ENCODE measurements at places on chromosomes 3 and 15.
A peak's percentile ranks its signal among the peaks of the same experiment; 100 is the strongest.

DNA sequence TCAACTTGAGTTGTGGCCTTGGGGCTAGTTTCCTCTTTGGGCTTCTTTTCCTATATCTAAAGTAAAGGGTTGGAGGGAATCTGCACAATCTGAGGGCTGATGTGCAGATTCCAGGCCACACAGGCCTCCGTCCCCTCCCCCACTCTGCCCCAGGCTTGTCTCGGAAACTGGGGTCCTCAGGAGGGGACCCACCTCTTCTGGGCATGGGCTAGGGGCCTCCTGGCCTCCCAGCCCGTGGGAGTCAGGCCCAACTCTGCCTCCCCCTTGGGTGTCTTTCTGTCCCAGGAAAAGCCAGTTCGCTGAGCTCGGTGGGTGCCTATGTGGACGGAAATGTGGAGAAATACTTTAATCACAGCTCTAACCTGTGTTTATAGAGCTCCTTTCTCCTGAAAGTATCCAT lies 4.8 kb downstream of the SMAD6 start:
- DNase-seq = no peak

DNA sequence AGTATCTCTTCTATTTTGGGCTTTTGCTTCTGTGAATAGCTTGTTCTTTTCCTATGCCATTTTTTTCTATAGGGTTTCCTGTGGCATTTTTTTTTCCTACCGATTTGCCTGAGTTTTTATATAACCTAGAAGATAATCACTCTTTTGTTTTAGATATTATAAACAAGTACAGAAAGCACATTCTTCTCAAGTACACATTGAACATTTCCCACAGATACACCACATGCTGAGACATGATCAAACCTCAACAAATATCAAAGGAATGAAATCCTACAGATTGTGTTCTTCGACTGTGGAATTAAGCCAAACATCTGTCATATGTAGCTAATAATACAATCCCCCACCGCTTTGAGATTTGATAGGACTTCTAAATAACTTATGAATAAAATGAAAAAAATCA lies 9.1 kb upstream of the FEM1B start:
- DNase-seq = no peak

DNA sequence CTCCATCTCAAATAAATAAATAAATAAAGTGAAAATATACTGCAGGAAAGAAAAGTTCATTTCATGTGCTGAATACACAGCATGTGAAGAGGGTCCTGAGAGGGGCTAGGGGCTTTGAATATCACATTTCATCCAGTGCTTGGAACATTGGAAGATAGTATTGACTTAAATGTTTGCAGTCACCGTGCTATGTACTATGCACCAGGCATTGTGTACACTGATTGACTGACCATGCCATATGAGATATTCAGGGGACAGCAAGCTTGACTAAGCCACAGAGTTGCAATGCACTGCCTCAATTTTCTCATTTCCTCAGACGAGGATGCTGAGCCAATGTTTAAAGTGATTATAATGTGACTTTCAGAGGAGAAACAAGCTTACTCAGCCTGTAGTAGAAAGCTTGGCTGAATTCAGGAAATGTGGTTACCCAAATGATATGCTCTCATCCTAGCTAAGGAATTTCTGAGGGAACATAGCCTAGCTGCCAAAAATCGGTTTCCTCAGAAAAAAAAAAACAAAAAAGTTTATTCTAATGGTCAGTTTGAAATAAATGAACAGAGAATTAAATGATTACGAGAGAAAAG lies 557.9 kb downstream of the FGF12 start:
- no peak for DNase-seq

GRCh38 chr3:37956723-37957538 lies 33.7 kb upstream of the VILL start:
- no peak for DNase-seq

- DNase-seq = no peak
Observed at GRCh38 chr3:124775877-124776276, 45.6 kb downstream of the UMPS start.

GRCh38 chr3:171000281-171000680 lies 26.2 kb downstream of the SLC2A2 start:
- DNase-seq = no peak

GRCh38 chr3:142224482-142225072 lies 808 bp downstream of the GK5 start:
- DNase-seq = no peak

DNA sequence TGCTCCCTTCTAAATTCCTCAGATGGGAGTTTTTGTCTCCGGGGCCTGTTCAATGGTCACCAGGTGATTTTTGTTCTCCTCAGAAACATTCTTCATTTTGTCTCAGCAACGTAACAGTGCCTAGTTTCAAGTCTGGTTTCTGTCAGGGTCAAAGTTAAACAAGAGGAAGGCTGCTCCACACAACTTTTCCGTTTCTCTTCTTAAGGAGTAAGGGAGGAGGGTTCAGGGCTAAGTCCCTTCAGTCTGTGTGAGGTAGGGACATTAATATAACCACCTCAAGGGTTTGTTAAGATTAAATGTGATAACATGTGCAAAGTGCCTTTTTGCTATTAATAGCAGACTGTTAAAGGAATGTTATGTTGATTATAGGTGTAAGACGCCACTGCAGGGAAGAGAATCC lies 41.8 kb downstream of the HOMER2 start:
- no peak for DNase-seq

- no peak for DNase-seq
Observed at GRCh38 chr3:10738688-10739372, 77.2 kb upstream of the SLC6A11 start.

GRCh38 chr15:41772720-41773331 lies 1.5 kb upstream of the MAPKBP1 start:
- DNase-seq = no peak

GRCh38 chr3:112126511-112126911 lies 6.5 kb downstream of the GCSAM start:
- no peak for DNase-seq

GRCh38 chr15:39657181-39657580 lies 76.3 kb downstream of the THBS1 start:
- DNase-seq = no peak

- no peak for DNase-seq
Observed at GRCh38 chr3:56055546-56055945, 412.7 kb downstream of the ERC2 start.

GRCh38 chr3:21562243-21562642 lies 188.8 kb downstream of the ZNF385D start:
- no peak for DNase-seq

GRCh38 chr15:34070003-34070402 lies 31.0 kb upstream of the AVEN start:
- no peak for DNase-seq

- DNase-seq = no peak
Observed at GRCh38 chr3:133996996-133997395, 32.7 kb downstream of the SLCO2A1 start.

- DNase-seq = peak; percentile 50
Observed at GRCh38 chr3:111720681-111721380, 125.7 kb upstream of the ZBED2 start.

GRCh38 chr15:63231706-63232105 lies 42.3 kb downstream of the RAB8B start:
- no peak for DNase-seq

DNA sequence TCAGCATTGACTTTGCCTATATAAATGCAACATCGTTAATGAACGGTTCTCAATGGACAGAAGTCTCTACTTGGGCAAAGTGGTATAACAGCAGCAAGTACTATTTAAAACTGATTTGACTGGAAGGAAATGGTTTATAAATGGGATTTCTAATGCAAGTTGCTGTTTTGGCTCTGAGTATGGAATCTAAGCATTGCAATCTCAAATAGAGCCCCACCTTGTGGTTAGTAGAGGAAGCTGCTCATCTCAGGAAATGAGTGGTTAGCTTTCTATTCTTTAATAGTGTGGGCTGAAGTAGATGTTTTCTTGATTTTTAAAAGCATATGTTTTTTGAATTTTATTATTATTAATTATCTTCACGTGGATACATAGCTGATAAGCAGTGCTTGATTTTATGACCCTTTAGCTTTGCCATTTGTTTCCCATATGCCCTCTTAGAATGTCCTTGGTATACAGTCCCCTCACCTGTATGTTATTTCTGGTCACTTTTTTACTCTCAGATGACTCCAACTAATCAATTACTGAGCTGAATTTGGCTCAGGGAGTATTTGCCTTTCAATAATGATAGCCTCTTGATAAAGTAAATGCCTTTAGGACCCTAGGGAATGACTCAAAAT lies 67.1 kb downstream of the OXSM start:
- DNase-seq = no peak

- no peak for DNase-seq
Observed at GRCh38 chr3:194952841-194953241, 267.2 kb downstream of the FAM43A start.

GRCh38 chr3:18097989-18098388 lies 327.1 kb downstream of the SATB1 start:
- no peak for DNase-seq

DNA sequence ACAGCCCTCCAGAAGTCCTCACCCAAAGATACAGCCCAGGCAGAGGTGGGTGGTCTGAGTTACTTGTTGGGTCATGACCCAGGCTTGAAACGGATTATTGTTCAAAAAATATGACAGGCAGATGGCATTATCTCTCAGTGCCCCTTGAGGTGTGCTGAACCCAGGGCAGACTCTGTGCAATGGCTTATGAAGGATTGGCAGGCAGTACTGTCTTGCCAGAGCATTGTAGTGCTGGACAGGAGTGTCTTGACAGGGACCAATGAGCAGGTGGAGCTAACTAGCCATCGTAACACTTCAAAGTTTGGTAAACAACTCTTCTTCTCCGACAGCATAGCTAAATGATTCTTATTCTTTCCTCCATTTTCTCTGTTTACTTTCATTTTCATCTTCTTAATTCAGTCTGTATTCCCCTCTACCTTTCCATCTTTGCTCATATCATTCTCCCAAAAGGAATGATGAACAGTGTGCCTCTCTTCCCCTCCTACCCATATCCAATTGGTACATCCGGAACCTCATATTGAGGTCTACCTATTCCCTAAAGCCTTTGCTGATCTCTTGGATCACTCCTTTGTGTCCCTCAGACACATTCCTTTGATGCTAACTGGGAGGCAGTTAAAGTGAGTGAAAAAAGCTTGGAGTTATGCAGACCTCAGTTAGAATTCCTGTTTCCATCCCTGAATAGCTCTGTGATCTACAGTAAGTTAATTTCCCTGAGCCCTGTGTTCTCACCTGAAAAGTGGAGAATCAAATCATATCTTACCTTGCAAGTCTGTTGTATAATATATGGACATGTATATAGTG lies 2.6 kb upstream of the IL20RB start:
- no peak for DNase-seq

DNA sequence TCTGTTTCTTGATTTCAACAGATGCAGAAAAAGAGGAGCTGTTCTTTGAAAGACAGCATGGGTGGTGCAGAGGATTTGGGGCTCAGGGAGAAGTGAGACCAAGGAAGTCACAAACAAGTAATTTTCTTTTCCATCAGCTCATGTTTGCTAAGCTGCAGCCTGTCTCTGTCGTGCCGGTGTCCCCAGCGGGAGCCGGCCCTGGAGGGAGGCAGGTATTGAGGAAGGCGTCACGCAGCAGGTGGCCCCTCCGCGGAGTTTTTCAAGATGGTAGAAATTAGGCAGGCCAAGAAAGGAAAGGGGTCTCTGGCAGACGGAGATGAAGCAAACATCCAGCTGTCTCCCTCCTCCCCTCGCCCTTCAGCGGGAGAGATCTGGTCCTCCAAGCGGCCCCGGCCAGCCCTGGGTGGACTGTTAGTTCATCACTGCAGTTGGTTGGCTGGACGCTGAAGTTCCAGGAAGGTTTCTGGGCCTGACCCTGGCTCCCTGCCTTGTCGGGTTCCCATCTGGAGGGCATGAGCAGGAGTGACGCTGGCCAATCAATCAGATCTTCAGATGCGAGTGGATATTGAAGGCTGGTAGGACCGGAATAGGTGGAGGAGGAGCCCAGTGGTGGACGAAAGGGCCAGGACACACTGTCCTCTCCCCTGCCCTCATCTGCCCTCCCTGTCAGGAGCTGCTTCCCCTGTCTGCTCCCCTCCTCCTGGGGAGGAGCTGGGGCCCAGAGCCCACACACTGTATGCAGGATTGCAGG lies 27.7 kb upstream of the MUC4 start:
- no peak for DNase-seq

DNA sequence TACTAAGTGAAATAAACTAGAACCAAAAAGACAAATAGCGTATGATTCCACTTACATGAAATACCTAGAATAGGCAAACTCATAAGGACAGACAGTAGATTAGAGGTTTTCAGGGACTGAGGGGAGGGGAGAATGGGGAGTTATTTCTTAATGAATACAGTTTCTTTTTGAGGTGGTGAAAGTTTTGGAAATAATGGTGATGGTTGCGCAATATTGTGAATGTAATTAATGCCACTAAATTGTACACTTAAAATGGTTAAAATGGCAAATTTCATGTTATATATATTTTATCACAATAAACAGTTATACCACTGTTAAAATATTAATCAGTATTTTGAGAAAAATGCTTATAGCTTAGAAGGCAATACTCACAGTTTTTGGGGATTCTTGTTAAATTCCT lies 11.0 kb downstream of the UBE2E1 start:
- no peak for DNase-seq

DNA sequence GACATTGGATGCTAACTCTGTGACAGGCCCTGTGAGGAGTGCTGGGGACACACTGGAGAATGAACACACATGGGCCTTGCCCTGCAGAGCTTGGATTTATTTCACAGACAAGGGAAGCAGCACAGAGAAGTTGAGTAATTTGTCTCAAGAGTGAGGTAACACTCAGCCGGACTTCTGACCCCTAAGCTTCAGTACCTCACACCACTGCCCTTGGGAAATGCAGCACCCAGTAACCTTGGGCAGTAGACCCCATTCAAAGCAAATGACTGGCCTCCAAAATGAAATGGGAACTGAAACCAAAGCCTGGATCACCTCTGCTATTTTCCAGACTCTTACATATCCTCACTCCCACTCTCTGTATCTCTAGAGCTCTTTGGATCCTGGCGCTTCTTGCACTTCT lies 37.3 kb downstream of the RFT1 start:
- DNase-seq = no peak

- no peak for DNase-seq
Observed at GRCh38 chr15:59904450-59905135, 99.5 kb upstream of the FOXB1 start.

DNA sequence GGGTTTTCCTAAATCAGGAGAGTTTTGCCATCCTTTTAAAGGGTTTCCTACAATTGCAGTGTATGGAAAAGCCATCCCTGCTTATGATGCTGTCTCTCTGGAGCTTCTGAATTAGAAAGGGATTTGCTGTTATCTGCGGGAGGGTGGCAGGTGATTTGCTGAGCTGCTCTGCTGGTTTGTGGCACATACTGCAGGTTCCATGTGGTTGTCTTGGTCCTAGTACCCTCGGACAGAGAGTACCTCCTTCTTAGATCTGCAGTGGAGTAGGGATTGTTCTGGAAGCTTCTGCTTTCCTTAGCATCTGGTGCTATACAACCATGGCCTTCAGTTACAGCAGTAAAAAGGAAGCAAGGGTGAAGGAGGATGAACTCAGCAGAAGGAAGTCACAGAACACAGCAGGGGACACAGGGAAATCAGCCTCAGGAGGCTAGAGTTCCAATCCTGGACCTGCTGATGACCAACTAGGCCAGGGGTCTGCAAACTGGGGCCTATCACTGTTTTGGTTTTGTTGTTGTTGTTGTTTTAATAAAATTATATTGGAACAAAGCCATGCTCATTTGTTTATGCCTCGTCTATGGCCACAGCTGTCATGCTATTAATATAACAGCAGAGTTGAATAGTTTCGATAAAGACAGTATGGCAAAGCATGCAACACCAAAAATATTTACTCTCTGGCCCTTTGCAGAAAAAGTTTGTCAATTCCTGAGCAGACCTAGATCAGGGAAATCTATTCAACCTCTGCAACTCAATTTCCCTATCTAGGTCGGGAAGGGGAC lies 39.5 kb downstream of the STARD5 start:
- no peak for DNase-seq

All from BJ (cell line).